ENCODE measurements at places on chromosomes 13 and 19.

- DNase-seq = no peak
Observed at GRCh38 chr13:26280295-26280694, 26.4 kb downstream of the CDK8 start.

DNA sequence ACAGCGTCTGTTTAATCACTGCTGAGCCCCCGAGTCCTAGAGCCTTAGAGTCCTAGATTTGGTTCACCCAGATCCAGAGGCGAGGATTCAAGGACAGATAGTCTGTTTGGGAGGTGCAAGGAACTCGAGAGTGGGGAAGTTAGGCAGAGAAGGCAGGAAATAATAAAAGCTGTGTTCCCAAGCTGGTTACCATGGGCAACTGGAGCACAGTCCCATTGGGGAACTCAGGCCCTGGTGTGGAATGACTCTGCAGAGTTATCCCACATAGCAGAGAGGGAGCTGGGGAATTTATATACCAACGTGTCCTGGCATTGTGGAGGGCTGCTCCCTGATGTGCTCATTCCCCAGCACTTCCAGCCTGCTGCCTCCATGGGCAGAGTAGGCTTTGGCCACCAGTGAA lies 9.7 kb downstream of the IGSF23 start:
- DNase-seq = no peak

DNA sequence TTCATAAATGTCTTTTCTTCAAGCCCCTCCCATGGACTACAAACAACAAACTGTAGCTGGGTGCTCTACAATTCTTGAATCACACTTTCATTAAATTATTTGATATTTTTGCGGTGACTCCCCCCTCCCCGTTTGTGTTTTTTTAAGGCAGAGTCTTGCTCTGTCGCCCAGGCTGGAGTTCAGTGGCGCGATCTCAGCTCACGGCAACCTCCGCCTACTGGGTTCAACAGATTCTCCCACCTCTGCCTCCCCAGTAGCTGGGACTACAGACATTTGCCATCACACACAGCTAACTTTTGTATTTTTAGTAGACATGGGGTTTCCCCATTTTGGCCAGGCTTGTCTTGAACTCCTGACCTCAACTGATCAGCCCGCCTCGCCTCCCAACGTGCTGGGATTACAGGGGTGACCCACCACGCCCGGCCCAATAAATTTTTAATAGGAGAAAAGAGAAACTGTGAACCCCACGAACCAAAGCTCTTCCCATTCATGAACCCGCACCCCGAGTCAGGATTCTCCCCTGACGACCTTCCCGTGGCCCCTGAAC lies 703 bp downstream of the ZNF506 start:
- DNase-seq = no peak

GRCh38 chr19:49653466-49653806 lies 11.4 kb downstream of the SCAF1 start:
- no peak for DNase-seq

GRCh38 chr19:48623556-48624066 lies 4.3 kb downstream of the SPHK2 start:
- no peak for DNase-seq

GRCh38 chr13:90552702-90553101 lies 794.8 kb upstream of the MIR17HG start:
- no peak for DNase-seq

GRCh38 chr19:48493718-48494401 lies 17.8 kb downstream of the LMTK3 start:
- no peak for DNase-seq

DNA sequence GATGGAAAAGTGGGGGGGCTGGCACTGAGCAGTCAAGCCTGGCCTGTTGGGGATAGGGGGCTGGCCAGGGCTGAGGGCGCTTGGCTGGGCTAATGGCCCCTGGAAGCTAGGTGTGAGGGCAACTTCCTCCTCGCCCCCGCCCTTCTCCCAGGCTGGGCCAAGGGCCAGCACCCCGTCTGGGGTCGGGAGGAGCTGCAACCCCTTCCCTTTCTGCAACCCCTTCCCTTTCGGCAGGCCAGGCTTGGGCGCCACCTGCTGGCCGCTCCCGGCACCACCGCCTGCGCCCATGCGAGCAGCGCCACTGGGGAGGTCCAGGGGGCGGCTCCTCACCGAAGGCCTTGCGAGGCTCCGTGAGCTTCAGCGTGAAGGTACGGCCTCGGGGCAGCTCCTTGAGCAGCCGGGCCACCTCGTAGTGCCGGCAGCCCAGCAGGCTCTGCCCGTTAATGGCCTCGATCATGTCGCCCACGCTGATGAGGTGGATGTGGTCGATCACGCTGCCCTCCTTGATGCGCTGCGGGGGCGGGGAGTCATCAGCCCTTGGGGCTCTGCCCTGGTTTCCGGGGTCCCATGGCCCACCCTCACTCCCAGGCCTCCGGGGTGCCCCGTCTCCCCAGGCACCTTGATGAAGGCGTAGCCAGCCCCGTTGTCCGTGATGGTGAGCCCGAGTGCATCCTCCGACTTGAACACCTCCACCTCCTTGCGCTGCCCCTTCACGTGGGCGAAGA lies 5.0 kb upstream of the PTGER1 start:
- no peak for DNase-seq

DNA sequence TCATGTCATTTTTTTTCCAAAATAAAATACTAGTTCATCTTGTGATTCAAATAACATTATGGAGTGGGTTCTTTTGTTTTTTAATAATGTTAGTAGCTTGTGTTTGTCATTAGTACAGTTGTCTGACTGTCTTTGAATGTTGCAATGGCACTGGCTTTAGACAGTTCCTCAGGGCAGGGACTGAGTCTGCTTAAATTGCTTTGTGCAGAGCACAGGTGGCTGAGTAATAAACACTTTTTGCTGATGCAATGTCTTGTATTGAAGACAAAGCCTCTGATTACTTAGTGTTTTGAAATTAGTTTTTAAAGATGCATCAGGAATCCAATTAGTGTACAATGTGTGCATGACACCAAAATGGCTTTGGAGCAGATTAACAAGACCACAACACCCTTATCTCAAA lies 88.7 kb upstream of the PCDH9 start:
- DNase-seq = no peak

DNA sequence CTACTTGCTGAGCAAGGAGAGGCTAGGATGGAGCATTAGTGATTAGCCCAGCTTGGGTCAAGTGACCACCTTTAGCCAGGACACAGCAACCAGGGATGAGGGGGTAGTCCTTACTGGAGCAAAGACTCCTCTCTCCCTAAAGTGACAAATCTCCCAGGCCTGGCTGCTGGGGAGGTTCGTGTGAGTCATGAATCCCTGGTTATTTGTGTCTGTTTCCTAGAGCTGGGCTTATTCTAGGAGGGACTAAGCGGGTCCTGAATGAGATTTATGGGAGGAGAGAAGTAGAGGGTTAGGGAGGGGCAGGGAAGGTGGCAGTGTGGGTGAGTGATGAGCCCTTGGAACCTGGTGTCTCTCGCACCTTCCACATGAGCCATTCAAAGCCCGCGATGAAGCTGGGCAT lies 487.3 kb downstream of the TSHZ3 start:
- no peak for DNase-seq

- no peak for DNase-seq
Observed at GRCh38 chr13:89827552-89827951, 1519.9 kb upstream of the MIR17HG start.

GRCh38 chr13:113405481-113406300 lies 41.8 kb upstream of the GRTP1 start:
- no peak for DNase-seq

GRCh38 chr13:35526577-35526976 lies 50.1 kb upstream of the MAB21L1 start:
- DNase-seq = no peak

GRCh38 chr19:46133101-46133627 lies 8.7 kb upstream of the IGFL3 start:
- DNase-seq = no peak

DNA sequence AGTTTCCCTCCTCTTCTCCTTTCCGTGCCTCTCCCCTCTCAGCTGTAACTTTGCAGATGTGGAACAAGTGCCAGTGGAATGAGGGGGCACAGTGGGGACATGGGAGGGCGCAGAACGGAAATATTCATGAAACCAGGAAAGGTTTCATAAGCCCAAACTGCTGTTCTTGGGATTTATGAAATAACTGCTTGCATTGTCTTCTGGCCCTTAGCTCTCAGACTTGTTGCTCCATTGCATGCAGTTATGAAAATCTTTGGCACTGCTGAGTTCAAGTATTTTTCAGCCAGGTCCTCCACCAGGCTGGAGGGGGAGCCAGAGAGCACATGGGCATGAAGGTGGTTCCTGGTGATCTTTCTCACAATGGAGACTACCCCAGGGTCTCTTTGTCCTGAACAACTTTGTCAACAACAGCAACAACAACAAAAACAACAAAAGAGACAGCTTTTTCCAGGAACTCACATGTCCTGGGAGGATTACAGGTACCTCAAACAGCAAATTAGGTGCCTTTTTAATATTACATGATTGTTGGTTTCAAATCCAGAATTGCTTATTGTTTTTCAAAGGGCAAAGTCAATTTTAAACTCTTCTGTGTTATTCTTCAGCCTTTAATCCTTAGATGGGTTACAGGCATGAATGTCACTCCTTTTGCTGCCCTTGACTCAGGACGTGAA lies 1.5 kb downstream of the RGCC start:
- no peak for DNase-seq

- no peak for DNase-seq
Observed at GRCh38 chr13:26621731-26622401, 64.4 kb downstream of the WASF3 start.

DNA sequence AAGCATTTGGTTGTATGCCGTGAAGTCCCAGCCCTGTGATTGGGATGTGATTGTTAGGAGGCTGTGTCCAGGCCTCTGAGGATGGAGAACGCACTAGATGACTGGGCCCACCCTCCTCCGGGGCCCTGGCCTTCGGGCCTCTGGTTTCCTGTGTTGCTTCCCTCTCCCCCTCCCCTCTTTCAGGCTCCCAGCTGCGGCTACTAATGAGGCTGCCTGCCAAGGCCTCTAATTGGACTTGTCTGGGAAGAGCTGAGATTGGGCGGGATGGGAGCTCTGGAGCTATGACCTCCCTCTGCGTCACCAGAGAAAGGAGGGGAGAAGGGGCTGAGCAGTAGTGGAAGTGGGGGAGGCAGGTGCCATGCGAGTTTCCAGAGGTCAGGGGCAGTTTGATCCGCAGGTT lies 9.9 kb downstream of the PTH2 start:
- no peak for DNase-seq

DNA sequence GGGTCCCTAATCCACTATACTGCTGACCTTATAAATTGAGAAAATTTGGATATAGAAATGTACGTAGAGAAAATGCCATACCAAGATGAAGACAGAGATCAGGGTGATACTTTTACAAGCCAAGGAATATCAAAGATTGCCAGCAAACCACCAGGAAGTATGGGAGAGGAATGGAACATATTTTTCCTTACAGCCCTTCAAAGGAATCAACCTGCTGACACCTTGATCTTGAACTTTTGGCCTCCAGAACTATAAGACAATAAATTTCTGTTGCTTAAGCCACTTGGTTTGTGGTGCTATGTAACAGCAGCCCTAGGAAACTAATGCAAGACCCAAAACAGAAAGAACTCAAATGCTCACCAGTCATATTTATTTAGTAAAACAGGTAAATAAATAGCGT lies 10.3 kb upstream of the NDFIP2 start:
- DNase-seq = no peak

DNA sequence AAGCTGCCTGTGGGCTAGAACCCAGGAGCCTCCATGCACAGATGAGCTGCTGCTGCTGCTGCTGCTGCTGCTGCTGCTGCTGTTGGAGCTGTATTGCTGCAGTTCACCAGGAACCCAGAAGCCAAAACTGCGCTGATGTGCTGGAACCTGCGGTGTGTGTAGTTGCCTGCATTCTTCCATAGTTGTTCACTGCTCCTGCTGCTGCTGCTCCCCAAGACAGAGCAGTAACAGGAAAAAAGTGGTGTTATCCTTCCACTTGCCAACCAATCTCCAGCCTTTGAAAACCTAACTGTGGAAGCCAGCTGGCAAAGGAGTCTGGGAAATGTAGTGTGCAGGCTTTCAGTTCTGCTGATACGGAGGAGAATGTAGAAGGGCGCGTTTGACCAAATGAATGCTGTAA lies 37.9 kb downstream of the ARHGAP35 start:
- DNase-seq = no peak

GRCh38 chr13:97191615-97192014 lies 30.5 kb upstream of the MBNL2 start:
- no peak for DNase-seq

- no peak for DNase-seq
Observed at GRCh38 chr13:71871844-71872243, 4.8 kb upstream of the DACH1 start.
